ENCODE measurements at places on chromosomes 4 and X.

- DNase-seq, result peak; percentile 25
Measured at GRCh38 chrX:14508025-14508690, 21.2 kb upstream of the GLRA2 start.

DNA sequence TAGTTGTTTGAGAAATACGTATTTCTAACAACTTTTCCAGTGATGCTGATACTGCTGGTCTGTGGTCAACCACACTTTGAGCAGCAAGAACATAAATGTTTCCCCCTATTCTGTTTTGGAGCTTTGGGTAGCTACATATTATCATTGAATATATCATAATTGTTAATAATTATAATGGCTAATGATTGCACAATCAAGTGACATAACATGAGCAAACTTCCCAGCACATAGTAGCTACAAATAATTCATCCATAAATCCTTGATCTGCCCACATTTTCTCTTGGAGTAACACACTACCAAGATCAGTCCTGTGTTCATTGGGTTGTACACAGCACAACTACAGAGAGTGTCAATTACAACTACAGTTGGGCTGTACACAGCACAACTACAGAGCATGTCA, 436.3 kb upstream of the MAGEB18 start:
- no peak for DNase-seq

DNA sequence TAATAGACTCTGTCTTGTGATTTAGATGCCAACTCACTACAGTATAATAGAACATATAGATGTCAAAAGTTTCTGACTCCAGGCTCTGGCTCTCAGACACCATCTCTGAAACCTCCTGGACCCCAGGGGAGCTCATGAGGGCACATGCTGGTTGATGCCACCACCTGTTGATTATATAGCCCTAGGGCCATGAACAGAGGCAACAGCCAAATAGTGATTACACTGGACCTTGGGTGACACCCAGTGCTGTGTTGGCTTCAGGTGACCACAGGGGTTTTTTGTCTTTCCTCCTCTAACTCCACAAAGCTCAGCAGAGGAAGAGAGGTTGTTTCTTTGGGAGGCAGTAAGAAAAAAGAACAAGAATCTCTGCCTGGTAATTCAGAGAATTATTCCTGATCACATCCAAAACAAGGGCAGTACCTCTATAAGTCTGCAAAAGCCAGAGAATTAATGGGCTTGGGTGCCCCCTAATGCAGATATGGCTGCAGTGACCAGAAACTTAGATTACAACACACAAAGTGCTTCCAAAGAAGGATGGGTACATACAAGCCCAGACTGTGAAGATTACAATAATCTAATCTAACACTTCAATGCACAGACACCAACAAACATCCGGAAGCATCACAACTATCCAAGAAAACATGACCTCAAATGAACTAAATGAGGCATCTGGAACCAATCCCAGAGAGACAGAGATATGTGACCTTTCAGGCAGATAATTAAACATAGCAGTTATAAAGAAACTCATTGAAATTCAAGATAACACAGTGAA, 1920.6 kb downstream of the ARAP2 start:
- no peak for DNase-seq

GRCh38 chr4:154033921-154034320, 245.0 kb upstream of the SFRP2 start:
- DNase-seq, result no peak

GRCh38 chrX:131741103-131741581, 197.3 kb downstream of the OR13H1 start:
- no peak for DNase-seq

GRCh38 chrX:71533851-71534561, 1.1 kb downstream of the OGT start:
- peak; percentile 30 for DNase-seq

DNA sequence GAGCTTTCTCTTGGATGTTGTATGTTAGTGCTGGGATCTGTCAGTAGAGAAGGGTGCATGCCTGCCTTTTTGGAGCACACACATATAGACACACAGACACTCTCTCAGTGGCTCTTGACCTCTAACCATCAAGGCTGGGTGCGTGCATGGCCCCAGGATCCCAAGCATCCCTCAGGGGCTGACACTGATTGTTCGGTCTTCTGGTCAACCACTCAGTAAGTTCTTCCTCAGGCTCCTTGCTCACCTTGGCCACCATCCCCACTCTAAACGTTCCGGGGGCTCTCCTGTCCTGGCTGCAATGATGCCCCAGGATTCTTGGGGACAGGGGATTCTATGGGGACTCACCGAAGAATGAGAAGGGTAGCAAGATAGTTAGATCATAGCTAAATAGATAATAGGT, 179.6 kb downstream of the SHOX start:
- no peak for DNase-seq

GRCh38 chrX:119602701-119603255, 3.4 kb downstream of the NKRF start:
- DNase-seq, result no peak

Data from NCI-H1694 treated with DMSO at 0.1 percent for 48 hours (cell line).